ENCODE measurements at places on chromosomes 3 and 15.

- no peak for DNase-seq
Observed at GRCh38 chr3:139797724-139798343, 120.1 kb upstream of the NMNAT3 start.

DNA sequence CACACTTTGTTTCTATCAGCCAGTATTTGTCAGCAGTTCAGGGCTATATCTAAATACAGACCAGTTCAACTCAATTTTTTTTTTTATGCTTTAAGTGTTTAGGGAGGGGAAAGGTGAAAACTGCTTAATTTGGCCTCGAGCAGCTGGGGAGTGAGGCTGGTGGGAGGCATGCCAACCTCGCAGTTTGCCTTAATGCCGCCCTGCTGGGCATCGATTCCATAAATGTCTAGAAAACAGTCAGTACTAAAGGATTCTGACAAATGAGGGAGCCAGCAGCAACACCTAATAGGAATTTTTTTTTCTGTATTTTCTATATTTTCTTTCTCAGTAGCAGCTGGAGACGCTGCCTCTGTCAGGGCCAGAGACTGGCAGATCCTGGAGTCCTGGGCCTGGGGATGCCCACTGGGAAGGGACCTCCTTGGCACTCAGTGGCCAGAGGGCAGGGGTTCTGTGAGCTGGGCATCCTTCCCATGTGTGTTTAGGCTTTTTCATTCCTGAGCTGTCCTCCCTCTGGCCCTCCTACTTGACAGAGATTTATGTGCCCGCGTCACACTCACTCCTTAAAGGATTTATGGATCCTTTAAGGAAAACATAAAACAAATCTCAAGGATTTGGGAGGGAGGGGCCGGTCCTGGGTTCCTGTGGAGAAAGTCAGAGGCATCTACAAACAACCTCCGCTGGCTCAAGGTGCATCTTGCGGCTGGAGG is 117.8 kb downstream of the WNT5A start:
- DNase-seq = no peak

GRCh38 chr3:5498981-5499380 is 311.5 kb downstream of the EDEM1 start:
- DNase-seq = no peak

GRCh38 chr3:139572847-139573672 is 33.5 kb upstream of the RBP1 start:
- DNase-seq = no peak
